ENCODE measurements at places on chromosomes 16 and 17.

DNA sequence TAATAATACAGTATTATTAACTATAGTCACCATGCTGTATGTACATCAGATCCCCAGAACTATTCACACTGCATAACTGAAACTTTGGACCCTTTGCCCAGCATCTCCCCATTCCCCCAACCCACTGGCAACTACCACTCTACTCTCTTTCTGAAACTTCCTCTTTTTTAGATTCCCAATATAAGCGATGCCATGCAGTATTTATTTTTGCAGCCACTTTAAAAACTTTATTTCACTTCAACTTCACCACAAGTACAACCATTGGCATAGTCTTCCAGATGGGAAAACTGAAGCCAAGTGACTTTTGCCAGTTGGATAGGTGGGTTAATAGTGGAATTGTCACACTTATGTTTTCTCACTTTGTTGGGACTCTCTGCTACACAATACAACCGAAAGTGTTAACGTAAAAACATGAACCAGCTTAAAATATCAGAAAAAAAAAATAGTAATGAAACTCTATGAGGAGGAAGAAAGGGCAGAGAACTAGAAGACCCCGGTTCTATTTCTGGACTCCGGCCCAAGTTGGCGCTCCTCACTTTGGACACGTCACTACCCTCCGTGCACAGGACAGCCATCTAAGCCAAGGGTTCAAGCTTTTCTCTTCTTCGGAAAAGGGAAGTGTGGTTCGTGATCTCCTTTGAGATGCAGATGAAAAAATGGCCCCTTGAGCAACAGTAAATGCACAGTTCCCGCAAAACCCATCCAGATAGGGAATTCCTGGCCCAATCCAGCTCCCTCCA lies 743 bp downstream of the SHCBP1 start:
- DNase-seq = no peak

DNA sequence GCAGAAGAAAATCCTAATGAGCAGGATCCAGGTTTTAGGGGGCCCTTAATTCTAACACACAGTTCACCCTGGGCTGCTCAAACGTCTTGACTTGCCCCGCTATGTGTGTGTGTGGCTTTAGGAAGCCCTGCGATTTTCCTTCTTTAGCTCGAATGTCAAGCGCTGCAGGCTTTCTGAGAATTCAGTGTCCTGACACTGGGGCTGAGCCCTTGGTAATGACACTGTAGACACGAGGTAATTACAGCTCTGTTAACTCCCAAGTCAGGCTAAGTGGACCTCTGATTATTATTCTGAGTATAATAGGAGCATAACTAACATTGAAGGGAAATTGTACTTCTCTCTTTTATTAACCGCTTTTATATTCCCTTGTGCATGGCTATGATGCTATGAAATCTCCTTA lies 202.1 kb downstream of the RBFOX1 start:
- no peak for DNase-seq

DNA sequence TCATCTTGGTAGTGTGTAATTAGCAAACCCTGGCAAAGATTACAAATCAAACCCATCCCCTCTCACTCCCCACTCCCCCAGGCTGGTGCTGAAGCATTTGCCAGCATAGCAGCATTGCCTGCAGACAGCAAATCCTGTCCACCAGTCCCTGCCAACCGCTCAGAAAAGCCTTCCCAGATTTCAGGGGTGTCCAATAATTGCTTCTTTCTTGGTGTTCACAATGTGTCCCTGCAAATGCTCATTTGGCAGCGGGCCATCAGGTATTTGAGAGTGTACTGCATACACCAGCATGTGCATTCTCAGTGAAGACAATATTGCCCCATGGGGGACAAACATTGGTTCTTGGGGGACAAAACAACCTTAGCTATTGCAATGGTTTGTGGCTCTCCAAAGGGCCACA lies 28.2 kb downstream of the ORC6 start:
- DNase-seq = no peak

- DNase-seq = no peak
These were observed 24.7 kb upstream of the KLHDC4 start for GRCh38 chr16:87790292-87791100.

DNA sequence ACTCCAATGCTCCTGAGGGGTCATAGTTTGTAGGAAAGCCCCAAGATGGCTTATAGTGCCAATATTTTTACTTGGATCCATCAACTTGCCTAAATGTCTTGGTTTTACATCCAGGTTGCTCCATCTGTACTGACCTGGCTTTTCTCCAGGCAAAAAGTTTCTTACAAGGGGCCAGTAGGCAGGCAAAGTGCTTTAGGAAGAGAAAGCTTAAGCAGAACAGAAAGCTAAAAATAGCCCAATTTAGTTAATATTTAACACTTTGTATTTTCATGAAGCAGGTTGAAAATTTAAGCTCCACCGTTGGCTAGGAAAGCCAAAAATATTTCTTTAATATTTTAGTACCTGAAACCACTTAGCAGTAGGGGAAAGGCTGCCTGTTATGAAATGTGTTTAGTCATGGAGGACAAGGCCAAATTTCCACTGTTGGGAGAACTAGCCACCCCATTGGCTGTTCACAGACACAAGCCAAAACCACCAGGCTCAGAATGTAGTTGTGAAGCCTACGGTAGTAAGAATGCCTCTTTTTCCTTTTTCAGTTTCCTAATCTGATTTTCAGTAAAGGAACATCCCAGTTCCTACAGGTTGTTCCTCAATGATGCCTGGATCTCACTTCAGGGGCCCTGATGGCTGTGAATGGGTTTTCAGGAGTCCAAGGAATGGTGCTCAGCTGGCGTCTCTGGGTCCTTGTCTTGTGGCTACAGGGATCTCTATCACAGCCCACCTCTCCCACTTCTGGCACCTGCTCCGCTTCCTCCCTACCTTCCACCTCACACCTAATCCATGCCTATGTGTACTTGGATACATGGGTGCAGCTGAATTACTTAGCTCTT lies 324.8 kb downstream of the PMP22 start:
- no peak for DNase-seq

DNA sequence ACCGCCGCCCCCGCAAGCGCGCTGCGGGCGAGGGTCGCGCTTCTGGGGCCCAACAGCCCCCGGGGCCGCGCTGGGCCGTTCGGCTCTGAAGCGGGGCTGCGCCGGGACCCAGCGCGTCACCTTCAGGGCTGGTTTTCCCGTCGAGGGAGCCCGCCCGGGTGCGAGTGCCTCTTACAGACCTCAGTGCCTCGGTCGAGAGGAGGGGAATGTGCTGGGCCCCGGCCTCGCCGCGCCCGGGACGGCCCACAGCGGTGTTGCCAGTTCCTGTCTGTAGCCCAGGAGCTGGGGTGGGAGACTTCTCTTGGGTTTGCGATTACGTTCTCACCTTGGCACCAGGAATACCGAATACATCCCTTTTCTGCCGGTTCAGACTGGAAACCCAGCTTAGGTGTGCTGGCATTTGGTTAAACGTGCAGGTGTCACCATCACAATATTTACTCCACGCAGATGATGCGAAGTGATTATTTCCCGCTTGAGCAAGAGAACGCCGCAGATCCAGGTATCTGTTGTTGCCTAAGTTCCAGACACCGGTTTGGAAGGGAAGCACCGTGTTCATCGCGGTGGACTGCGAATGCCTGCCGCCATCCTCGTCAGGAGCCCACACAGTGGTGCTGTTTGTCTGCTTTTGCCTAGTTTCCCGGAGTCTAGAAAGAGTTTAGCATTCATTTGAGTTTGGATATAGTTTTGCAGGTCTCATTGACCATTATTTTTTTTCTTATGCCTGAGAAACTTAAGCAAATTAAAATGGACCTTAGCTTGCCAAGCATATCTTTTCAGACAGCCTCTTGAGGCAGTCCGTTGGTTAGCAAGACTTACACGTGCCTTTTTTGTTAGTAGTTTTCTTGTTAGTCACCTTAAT lies 914 bp downstream of the MAP1LC3B start:
- no peak for DNase-seq

GRCh38 chr17:49390548-49391324 lies 23.9 kb downstream of the PHB1 start:
- no peak for DNase-seq

DNA sequence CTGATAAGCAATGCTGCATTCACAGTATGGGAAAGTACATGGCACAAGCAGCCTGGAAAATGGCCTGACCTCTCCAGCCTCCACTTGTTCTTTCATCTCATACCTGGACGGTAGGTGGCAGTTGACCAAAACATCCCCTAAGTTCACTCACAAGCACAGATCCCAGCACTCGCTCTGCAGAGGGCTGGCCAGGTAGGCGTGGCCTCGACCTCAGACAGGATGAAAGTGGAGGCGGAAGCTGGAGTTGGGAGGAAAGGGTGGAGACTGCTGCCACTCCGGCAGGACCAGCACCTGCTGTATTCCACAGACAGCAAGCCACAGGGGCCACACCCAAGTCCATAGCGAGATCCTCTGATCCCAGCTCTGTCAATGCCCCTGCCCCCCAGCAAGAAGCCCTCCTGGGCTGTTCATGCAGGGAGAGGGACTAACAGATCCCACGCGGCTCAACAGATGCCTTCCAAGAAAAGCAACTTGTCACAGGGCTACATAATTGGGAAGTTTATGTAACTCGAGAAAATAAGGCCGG lies 31.3 kb downstream of the ZCCHC14 start:
- no peak for DNase-seq

GRCh38 chr17:76407509-76407908 lies 23.1 kb downstream of the SPHK1 start:
- DNase-seq = no peak

DNA sequence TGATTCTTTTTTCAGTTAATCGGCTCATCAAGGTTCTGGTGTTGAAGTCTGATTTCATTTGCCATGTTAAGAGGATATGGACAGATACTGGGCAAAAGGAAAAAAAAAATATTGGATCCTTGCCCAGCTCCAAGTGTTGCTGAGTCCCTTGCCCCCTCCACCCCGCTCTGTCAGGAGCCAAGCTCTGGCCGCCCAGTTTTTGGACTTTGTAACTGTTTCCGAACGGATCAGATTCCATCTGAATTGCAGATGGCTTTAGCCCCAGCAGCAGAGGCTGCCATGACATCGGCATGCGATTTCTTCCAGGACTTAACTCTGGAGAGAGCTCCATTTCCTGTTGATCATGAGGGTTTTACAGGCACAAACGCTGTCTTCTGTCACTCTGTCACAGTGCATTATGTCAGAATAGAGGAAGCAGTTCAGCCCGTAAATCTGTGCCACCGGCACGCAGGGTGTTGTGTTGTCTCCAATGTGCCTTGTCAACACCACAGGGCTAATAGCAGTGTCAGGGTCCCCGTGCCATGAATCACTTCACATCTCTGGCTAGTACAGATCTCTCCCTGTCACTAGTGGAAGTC lies 615.6 kb downstream of the MAF start:
- DNase-seq = no peak

GRCh38 chr17:61282377-61282776 lies 117.3 kb upstream of the TBX2 start:
- no peak for DNase-seq

GRCh38 chr17:869567-870525 lies 87.7 kb downstream of the MRM3 start:
- DNase-seq = no peak

Data from stimulated activated CD4-positive, alpha-beta T cell treated with anti-CD3 and anti-CD28 coated beads, TNF-alpha, amount 100 ng/mL, for 1 hour (primary cell).